Sciatic nerve (tissue), 2 donors: ENCODE measurements at places on chromosomes 2 and 18.

GRCh38 chr2:190881084-190881597 lies 520 bp downstream of the GLS start:
- DNase-seq: no peak

GRCh38 chr2:150938527-150938926 lies 323.1 kb downstream of the RBM43 start:
- no peak for DNase-seq

DNA sequence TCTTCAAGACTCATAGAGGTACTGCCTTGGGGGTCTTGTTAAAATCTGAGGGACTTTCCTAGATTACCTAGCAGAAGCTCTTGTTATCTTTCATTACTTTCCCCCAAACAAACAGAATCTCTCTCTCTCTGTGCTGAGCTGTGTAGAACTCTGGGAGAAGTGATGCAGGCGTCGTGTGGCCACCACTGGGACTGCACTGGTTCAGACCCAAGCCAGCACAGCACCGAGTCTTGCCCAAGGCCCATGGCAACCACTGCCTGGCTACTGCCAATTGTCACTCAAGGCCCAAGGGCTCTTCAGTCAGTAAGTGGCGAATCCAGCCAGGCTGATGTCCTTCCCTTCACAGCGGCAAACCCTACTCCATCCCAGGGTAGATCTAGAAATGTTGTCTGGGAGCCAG lies 28.6 kb downstream of the PPP1R1C start:
- DNase-seq: no peak

- no peak for DNase-seq
Measured at GRCh38 chr2:124213977-124214587, 189.0 kb downstream of the CNTNAP5 start.

DNA sequence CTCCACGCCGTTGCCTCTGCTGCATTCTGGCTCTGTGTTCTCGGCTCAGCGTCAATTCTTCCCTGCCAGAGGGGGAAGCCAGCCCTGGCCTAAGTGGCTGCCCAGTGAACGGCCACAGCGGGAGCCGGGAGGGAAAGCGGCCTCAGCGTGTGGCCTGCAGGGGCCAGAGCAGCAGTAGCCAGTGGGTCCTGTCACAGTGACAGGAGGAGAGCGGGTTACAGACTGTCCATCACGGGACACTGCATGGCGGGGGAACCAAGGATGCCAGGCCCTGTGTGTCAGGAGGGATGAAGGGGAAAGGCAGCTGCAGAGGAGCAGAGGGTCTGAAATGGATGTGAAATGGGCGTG lies 39.7 kb downstream of the PDIA6 start:
- DNase-seq: peak; percentile 41

DNA sequence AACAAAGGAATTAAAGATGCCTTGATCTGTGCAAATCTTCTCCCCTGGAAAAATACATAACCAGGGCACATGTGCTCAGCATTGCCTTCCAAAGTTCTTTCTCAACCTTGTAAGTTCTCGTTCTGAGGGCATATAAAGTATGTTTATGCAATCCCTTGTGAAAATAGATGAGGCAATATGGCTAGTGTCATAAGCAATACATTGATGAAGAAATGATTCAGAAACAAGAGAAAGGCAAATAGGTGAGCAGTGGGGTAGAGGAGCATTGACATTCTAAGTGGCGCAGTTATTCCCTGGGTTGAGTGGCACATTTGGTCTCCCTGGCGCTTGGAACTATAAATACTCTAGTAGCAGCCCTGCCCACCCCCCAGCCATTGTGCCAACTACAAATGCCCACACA lies 57.4 kb upstream of the PGAP1 start:
- DNase-seq: no peak

DNA sequence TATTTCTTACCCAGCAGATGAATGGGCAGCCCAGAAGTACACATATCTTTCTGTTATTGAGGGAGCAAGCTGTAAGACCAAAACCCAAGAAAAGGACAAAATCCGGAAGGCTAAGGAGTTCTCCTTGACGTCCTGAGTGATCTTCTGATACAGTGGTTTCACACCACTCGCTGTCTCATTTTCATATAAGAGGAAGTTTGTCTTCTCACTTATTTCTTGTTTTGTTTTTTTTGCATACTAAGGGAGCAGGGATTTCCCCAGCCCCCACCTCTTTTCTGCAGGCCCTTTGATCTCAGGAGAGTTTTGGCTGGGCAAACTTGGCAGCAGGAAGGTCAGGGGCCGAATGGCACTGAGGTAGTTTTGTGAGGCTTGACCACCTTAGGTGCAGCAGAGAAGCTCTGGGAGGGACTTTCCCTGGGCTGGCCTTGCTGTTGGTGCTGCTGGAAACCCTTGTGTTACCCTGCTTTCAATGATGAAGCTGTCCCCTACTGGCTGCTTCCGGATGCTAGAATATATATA lies 13.3 kb downstream of the CHRNA1 start:
- DNase-seq: no peak

DNA sequence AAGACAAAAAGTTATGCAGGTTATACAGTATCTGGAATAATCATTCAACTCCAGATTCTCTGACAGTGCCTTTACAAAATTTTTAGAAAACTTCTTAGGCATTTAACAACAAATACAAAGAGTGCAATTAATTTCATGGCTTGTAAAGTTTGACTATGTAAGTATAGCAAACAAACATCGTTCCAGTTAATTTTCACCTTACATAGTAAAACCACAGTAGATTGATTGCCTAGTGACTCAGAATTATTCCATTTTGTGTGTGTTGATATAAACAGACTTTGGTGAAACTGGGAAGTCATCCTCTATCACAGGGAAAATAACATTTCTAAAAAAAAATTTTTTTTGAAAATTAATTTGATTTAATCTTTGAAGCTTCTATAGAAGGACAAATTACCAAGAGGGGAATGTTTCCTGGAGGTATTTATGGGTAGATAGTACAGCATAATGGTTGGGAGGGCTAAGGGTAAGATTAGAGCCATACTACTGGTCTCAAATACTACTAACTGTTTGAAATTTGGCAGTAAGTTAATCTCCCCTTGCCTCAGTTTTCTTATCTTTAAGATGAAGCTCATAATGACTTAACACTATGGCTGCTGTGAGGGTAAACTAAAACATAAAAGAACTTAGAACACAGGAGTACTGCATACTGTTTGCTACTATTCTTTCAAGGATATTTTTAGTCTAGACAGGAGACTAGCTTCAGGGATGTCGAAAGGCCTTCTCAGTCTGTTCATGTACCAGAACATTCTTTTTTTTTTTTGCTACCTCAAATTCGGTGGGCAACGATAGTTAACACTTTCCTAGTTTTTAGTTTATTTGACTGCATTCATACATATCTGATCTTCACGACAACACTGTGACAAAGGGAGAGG lies 19.6 kb downstream of the NDUFAF7 start:
- no peak for DNase-seq

- no peak for DNase-seq
Measured at GRCh38 chr2:49286045-49286444, 131.7 kb upstream of the FSHR start.

GRCh38 chr2:1162768-1163584 lies 212.3 kb downstream of the SNTG2 start:
- DNase-seq: no peak

GRCh38 chr2:198701481-198701880 lies 756.3 kb downstream of the SATB2 start:
- DNase-seq: no peak

DNA sequence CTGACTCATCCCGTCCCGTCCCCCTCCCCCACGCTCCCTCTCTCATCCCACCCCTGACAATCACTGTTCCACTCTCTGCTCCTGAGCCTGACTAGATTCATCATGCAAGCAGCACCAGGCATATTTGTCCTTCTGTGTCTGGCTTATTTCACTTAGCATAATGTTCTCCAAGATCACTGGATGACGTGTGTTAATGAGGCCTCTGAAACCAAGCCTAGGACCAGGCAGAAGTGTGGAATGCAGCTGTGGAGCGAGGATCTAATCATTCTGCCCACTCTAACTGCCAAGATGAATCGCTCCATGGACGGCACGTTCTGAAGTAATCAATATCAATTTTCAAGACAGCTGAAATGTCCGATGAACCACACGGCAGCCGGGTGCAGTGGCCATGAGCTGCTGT lies 122.4 kb upstream of the ZNF236 start:
- DNase-seq: no peak

- DNase-seq: no peak
Measured at GRCh38 chr2:9095226-9095625, 91.7 kb upstream of the MBOAT2 start.

GRCh38 chr18:47809420-47809819 lies 121.0 kb downstream of the SMAD2 start:
- no peak for DNase-seq

DNA sequence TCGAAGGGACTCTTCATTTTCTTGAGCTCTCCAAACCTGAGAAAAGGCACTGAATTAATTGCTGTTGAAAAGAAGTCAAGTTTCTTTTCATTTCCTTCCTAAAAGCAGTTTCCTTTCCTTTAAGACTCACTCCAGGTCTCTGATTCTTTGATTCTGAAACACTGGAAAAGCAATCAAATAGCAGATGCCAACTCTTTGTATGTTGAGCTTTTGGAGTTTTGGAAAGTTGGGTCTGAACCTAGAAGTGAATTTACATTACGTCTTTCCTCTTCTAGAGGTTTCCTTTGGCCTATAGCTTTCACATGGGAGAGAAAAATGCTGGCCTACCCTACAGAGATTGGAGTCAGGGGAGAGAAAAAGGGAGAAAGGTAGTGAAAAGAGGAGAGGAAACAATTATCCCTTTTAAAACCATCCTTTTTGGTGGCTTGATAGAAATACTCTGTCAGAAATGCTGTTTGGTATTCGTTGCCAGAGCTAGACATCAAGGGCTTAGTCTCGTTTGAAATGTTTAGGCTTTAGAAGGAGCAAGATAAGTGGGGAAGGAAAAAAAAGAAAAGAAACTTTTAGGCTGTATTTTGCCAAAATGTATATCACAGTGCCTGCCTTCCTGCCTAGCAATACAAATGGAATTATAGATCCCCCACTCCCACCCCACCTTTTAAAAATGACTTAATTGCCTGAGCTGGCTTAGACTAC lies 187.7 kb downstream of the PRPF40A start:
- no peak for DNase-seq

DNA sequence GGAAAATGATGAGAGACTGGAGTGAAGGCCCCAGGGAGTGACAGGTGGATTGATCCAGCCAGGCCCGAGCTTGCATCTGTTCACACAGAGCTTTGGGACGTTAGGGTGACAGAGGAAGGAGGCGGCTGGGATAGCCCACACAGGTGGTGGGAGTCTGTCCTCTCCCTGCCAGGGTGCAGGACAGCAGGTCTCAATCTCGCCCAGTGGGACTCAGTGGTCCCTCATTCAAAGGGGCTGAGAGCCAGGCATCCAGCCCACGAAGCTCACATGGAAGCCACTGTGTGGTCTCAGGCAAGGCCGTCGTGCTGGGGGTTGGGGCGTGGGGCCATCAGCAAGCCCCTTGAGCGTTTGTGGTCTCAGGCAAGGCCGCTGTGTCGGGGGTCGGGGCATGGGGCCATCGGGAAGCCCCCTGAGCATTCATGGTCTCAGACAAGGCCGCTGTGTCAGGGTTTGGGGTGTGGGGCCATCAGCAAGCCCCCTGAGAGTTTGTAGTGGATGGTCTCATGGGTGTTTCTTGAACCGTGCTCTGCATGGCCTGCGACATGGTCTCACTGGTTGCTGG lies 8.3 kb downstream of the KCNG2 start:
- peak; percentile 31 for DNase-seq

- no peak for DNase-seq
Measured at GRCh38 chr2:13714466-13714865, 918.1 kb upstream of the LRATD1 start.

DNA sequence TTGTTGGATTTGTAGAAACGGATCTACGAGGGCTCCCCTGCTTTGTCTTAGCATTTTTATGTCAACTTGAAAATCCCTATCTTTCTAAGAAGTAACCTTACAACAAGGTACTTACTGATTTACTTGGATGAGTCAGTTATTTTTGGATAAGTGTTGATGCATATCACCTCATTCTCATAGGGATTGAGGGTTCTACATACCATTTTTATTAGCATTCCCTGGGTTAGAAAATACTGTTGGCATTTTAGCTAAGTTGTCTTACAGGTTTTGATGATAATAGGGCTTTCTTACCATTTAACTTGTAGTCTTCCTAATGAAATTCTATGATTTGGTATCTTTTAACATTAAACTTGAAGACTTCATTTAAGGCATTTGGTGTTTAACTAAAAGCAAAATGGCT lies 125.2 kb downstream of the UBE2E3 start:
- no peak for DNase-seq

- DNase-seq: no peak
Measured at GRCh38 chr18:57951117-57951796, 92.8 kb upstream of the NEDD4L start.

- DNase-seq: no peak
Measured at GRCh38 chr2:214800180-214800579, 9.3 kb downstream of the BARD1 start.

DNA sequence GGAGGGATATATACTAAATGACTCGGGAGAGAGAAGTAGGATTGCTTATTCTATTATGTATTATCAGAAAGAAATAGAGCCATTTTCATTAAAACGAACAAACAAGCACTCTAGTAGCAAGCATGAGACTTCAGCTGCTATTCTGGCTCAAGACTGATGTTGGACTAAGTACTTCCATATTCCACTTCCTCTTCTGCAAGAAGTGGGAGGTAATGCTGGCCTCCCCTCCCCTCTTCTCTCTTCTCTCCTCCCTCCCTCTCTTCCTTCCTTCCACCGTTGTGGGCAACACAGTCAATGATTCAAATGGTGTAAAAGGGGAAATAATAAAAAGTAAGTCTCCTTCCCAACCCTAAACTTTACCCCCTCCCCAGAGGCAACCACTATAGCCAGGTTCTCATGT lies 62.6 kb downstream of the EMX1 start:
- no peak for DNase-seq

DNA sequence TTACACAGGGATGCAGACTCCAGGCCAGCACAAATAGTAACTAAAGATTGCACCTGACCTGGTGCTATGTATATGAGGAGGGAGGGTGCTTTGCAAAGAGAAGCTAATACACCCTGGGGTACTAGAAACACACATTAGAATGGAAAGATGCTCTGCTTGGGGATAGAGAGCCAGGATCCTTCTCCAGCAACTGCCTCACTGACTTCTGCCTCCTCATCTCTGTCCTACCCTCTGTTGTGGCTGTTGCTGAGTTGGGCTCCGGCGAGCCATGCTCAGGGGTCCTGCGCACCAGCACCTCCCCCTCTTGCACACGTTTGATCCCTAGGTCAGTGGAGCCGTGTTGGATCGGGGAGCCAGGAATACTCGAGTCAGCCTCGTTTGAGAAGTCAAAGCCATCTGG lies 23.7 kb upstream of the ORC2 start:
- DNase-seq: no peak

- no peak for DNase-seq
Measured at GRCh38 chr18:37182340-37183135, 353.6 kb downstream of the KIAA1328 start.

DNA sequence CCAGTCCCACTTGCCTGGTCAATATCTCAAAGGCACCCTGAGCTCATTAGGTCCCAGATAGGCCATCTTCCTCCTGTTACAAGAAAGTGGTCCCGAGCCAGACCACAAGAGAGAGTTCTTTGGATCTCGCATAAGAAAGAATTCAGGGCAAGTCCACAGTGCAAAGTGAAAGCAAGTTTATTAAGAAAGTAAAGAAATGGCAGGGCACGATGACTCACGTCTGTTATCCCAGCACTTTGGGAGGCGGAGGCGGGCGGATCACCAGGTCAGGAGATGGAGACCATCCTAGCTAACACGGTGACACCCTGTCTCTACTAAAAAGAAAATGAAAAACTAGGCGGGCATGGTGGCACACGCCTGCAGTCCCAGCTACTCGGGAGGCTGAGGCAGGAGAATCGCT lies 10.8 kb upstream of the SMAD7 start:
- DNase-seq: no peak

- DNase-seq: no peak
Measured at GRCh38 chr2:201186982-201187381, 4.0 kb downstream of the CASP10 start.
